Activated CD4-positive, alpha-beta memory T cell treated with anti-CD3 and anti-CD28 coated beads, Interleukin-2, amount 10 ng/mL, durations not matched to agents 7 days and 5 days (primary cell): ENCODE measurements at places on chromosomes 4 and X. TPM values are rescaled to one million over a fixed set of nuclear protein-coding genes. Genes with fewer than 3 reads are reported as not detected.

COL4A6 gene
- total RNA-seq = not detected

TMSB15B gene
- total RNA-seq = 7.5 TPM

APBB2 gene
- total RNA-seq = 1.3 TPM

GAGE1 gene
- not detected for total RNA-seq

TRIM61 gene
- total RNA-seq = 1.0 TPM

SLC34A2 gene
- not detected for total RNA-seq

DNA sequence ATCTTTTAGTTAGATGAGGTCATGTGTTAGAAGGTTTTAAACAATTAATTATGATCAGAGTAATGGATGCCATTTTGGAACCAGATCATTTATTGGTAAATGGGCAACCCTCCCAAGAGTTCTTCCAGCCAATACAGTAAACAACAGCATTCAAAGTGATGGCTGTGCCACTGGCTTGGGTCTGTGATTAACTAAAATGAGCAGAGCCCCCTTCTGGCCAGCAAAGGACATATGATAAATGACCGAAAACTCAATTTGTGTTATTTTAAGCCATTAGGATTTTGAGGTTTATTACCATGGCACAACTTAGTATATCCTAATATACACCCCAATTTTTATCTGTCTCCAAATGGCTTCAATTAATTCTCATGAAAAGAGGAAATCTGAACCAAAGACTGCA is 90.8 kb upstream of the NPFFR2 start:
- no peak overlapping the region for H3K27ac ChIP-seq
- no peak overlapping the region for H3K4me3 ChIP-seq
- H3K4me1 ChIP-seq = no peaks in the 10 kb centered on the region

DNA sequence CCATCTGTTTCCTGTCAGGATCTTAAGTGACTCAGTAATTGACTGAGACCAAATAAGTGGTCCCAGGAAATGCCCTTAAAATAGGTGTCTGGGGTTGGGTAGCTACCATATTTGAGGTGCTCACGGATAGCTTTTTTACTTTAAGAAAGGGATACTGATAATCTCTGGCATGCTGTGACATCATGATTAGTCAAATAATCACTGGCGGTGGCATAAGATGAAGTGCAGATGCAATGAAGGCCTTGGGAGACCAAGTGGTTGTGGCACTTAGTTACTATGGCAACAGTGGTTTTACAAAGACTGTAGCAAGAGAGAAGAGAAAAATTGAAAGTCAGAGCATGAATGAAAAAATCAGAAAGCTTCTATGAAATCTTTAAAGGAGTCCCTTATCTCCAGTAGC is 114.5 kb upstream of the SLIT2 start:
- no peak for DNase-seq
- H3K27me3 ChIP-seq = no peaks in the 10 kb centered on the region
- H3K27ac ChIP-seq = no peak overlapping the region
- no peak overlapping the region for H3K4me3 ChIP-seq

DNA sequence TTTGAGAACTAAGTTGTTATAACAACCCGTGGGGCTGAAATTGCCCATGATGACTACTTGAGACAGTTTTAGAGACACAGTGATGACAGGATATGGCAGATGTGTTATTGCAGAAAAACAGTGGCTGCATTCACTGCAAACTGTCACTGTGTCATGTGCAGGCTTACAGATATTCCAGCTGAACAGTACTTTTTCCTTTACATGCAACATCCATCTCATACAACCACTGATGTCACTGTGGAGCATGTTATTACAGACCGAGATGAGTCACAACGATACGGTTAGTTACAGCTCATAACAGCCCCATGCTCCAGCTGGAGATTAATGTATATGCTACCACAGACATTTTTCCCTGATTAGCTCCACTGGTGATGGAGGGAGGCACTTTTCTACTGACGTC is 207.4 kb downstream of the TMA16 start:
- no peaks in the 10 kb centered on the region for H3K27me3 ChIP-seq
- no peaks in the 10 kb centered on the region for H3K36me3 ChIP-seq
- H3K27ac ChIP-seq = no peak overlapping the region
- no peaks in the 10 kb centered on the region for H3K4me1 ChIP-seq
- H3K4me3 ChIP-seq = no peak overlapping the region
- DNase-seq = no peak

DNA sequence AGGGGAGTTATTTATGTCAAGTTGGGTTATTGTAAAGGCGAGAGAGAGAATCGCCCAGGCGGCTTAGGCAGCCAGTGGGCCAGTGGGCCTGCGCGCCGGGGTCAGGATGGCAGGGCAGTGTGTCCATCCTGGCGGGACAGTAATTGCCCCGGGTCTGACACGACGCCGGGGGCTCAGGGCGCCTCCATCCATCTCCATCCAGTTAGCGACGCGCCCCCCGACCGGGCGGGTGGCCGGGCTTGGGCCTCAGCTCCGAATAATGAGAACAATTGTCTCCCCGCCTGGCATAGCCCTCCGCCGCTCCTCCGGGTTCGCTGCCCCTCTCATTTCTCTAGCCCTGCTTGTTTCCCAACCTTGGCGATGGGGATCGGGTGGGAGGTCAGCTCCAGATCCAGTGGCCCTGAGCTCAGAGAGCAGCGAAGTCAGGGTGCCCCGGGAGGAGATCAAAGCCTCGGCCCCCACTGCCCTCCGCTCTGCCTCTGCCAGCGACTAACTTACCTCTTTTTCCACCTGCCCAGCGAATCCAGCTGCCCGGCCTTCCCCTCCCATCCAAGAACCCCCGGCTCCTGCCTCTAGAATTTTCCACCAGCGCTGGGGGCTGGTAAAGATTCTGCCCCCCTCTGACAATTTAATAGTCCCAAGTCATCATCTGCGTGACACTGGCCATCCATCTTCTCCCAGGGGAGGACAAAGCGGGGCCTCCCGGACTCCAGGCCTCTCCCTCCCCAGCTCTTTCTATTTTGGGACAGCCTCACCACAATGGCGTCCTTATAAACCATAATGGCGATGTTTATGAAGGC is 56.9 kb upstream of the TMEM33 start:
- DNase-seq = no peak
- peaks cover 84% of the 10 kb centered on the region for H3K27me3 ChIP-seq
- no peak overlapping the region for H3K4me3 ChIP-seq
- H3K27ac ChIP-seq = no peak overlapping the region
- peaks cover 9% of the 10 kb centered on the region for H3K4me1 ChIP-seq
- peaks cover 6% of the 10 kb centered on the region for H3K36me3 ChIP-seq

DNA sequence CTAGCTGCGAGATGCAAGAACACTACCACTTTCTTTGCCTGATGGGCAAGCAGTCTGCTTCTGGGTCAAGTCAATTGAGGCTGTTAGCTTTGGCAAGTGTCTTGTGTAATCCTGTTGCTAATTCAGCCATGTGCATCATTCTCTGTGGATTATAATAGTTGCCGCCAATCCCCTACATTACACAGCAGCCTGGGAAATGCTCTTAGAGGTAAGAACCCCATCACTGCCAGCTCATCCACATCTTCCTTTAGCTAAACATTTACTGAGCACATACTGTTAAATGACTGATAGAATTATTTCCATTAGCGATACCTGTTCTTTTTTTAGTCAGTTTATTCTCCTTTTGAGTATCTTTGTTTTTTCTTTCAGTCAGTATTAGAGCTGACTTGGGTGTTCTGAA is 116.2 kb downstream of the CBR4 start:
- no peaks in the 10 kb centered on the region for H3K4me1 ChIP-seq
- H3K27ac ChIP-seq = no peak overlapping the region
- H3K36me3 ChIP-seq = peaks cover 3% of the 10 kb centered on the region
- no peaks in the 10 kb centered on the region for H3K27me3 ChIP-seq
- no peak for DNase-seq

GRCh38 chr4:189974056-189974455 is 33.4 kb downstream of the FRG1 start:
- no peak for DNase-seq
- H3K4me3 ChIP-seq = no peak overlapping the region
- no peaks in the 10 kb centered on the region for H3K36me3 ChIP-seq
- H3K4me1 ChIP-seq = no peaks in the 10 kb centered on the region

DNA sequence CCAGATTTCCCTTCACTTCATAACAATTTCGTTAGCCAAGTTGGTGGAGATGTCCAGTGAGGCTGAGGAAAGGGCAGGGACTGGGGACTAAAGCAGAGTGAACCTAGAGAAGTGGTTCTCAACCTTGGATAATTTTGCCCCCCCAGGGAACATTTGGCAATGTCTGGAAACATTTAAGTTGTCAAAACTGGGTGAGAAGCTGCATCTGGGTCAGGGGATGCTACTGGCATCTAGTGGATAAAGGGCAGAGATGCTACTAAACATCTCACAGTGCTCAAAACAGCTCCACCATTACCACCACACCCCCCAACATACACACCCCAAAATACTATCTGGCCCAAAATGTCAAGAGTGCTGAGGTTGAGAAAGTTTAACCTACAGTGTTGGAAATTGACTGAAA is 32.0 kb upstream of the FGF16 start:
- DNase-seq = no peak
- no peak overlapping the region for H3K4me3 ChIP-seq
- H3K27me3 ChIP-seq = no peaks in the 10 kb centered on the region
- no peak overlapping the region for H3K27ac ChIP-seq
- no peaks in the 10 kb centered on the region for H3K36me3 ChIP-seq

GRCh38 chr4:26069218-26069617 is 155.2 kb downstream of the SMIM20 start:
- H3K27ac ChIP-seq = no peak overlapping the region
- no peak overlapping the region for H3K4me3 ChIP-seq
- DNase-seq = no peak
- H3K4me1 ChIP-seq = peaks cover 30% of the 10 kb centered on the region

DNA sequence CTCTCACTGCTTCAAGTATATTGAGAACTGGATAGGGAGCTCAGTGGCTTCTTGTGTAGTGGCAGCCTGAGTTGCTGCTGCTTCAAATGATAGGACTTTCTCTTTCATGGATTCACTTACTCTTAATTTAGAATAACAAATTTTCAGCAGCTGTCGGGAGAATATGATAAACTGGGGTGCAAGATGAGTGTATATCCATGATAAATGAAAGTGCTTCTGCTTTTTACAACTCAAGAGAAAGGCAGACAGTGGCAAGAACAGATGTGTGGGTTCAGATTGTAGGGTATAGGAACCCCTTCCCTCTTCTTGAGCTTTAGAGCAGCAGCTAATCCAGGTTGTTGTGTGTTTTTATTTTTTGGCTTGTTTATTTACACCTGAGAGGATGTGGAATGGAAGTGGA is 1.0 kb downstream of the SH3BGRL start:
- peak overlapping the region; percentile 99 for H3K4me3 ChIP-seq
- no peak for DNase-seq
- H3K27ac ChIP-seq = peak overlapping the region; percentile 96
- peaks cover 28% of the 10 kb centered on the region for H3K36me3 ChIP-seq
- peaks cover 35% of the 10 kb centered on the region for H3K4me1 ChIP-seq

DNA sequence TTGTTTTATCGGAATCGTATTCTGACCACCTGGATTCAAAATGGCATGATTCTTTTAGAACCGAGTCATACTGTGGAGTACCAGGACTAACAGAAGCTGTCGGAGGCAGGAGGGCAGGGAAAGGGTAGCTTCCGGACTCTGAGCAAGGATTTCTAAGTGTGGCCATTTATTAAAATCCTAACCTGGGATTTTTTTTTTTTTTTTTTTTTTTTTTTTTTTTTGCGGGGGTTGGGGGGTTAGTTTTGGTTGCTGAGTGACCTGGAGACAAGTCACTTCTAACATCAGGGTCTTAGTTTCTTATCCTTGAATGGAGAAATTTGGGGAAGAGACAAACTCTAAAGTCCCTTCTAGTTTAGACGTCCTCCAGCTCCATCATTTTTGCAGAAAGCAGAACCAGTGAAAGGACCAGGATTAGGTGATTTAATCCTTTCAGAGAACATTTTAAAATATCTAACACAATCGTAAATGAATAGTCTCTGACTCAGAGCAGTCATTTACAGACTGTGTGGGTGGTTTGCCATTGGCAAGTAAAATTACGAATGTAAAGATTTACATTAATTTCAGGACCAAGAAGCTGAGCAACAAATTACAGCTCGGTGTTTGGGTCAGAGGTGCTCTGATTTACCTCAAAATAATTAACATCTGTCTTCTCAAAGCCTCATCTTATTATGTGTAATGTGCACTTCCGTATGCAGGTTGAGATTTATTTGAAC is 7.3 kb downstream of the SLC25A5 start:
- peaks cover 9% of the 10 kb centered on the region for H3K36me3 ChIP-seq
- H3K4me3 ChIP-seq = no peak overlapping the region
- peaks cover 3% of the 10 kb centered on the region for H3K4me1 ChIP-seq
- no peak for DNase-seq
- peaks cover 11% of the 10 kb centered on the region for H3K27me3 ChIP-seq

DNA sequence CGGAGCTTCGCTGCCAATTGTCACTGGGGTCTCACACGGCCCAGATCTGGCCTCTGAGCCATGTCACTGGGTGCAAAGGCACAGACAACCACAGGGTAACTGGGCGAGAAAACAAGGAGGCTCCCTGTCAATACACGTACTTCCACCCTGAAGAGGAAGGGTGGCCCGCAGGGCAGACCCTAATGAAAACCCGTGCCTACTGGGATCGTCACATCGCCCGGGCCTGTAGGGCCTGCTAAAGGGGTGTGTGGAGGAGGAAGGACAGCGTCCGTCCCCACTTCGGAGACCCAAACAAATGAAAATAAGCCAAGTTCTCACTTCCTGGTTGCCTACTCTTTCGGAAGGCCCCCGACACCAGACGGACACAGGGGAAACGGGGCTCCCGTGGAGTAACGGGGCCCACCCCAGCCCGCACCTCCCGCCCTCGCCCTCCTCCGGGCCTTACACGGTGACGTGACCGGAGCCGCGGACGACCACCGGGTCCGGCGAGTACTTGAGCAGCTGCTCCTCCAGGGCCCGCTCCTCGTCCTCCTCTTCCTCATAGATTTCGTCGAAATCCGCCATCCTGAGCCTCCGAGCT is 578 bp downstream of the CHIC2 start:
- H3K4me1 ChIP-seq = peaks cover 40% of the 10 kb centered on the region
- peak; percentile 38 for DNase-seq
- no peaks in the 10 kb centered on the region for H3K27me3 ChIP-seq

GRCh38 chr4:121950212-121950679 is 1.6 kb downstream of the TRPC3 start:
- peaks cover 15% of the 10 kb centered on the region for H3K4me1 ChIP-seq
- peaks cover 48% of the 10 kb centered on the region for H3K27me3 ChIP-seq
- no peaks in the 10 kb centered on the region for H3K36me3 ChIP-seq
- no peak overlapping the region for H3K27ac ChIP-seq
- H3K4me3 ChIP-seq = peak overlapping the region; percentile 82
- peak; percentile 85 for DNase-seq

- H3K36me3 ChIP-seq = no peaks in the 10 kb centered on the region
- no peak for DNase-seq
- H3K4me1 ChIP-seq = peaks cover 17% of the 10 kb centered on the region
- H3K27ac ChIP-seq = no peak overlapping the region
Observed at GRCh38 chr4:53015681-53016080, 153.6 kb downstream of the RASL11B start.

DNA sequence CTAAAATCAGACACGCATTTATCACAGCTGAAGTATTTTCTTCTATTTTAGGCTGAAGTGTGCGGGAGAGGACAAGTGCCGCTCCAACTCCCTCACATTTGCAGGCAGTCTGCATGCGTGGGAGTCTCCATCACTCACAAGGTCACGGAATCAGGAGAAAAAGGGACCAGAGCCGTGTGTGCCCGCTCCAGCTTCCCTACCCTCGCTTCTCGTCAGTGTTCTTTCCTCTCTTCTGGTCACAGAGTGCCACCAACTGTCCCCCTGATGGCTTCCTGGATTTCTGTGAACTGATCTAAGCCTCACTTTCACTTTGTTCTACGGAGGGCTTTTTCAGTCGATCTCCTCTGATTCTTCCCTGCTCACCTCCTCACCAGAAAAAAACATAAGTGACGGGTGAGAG is 407.4 kb upstream of the AADAT start:
- H3K4me1 ChIP-seq = no peaks in the 10 kb centered on the region
- no peaks in the 10 kb centered on the region for H3K27me3 ChIP-seq
- no peak for DNase-seq
- H3K36me3 ChIP-seq = no peaks in the 10 kb centered on the region
- no peak overlapping the region for H3K27ac ChIP-seq

GRCh38 chrX:154717824-154718223 is 33.1 kb downstream of the GAB3 start:
- H3K27ac ChIP-seq = peak overlapping the region; percentile 85
- DNase-seq = peak; percentile 27
- peaks cover 78% of the 10 kb centered on the region for H3K4me1 ChIP-seq
